Activated CD4-positive, alpha-beta T cell treated with anti-CD3 and anti-CD28 coated beads, Interleukin-2, Interleukin-4, amounts not matched to agents 100 ng/mL and 50 ng/mL, durations not matched to agents 16 hours and 8 hours (primary cell): ENCODE measurements at places on chromosomes 2 and 18.

DNA sequence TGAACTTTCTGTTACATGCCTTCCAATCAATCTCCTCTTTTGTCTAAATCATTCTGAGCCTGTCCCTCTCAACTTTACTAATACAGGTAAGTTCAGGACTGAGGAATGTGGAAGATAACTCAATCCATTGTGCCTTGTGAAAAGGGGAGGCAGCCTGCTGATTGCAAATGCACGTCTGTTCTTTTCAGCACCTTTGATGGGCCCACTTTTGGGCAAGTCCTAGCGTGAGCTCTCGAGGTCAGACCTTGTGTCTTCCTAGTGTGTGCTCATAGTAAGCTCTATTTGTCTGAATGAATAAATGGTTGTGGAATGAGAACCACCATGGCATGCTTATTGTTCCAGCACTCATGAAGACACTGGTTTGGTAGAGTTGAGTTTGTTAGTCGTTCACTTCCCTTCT, 50.4 kb upstream of the REL start:
- DNase-seq: no peak

- no peak for DNase-seq
These were observed 3.0 kb upstream of the RPL37A start for GRCh38 chr2:216495656-216496055.

GRCh38 chr2:20766798-20767644, 55.9 kb downstream of the LDAH start:
- no peak for DNase-seq

DNA sequence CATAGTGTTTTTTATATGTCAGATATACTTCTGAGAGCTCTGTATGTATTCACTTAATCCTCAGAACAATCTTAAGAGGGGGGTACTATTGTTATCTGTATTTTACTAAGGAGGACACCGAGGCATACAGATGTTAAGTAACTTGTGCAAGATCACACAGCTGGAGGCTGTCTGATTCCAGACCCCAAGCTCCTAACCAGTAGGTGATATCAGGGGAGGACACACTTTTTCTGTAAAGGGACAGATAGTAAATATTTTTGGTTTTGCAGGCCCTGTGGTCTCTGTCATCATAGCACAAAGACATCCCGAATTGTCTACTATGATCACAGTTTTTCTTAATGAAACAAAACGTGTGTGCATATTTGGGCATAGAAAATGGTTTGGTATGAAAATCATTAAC, 143.7 kb downstream of the LAMA3 start:
- no peak for DNase-seq

DNA sequence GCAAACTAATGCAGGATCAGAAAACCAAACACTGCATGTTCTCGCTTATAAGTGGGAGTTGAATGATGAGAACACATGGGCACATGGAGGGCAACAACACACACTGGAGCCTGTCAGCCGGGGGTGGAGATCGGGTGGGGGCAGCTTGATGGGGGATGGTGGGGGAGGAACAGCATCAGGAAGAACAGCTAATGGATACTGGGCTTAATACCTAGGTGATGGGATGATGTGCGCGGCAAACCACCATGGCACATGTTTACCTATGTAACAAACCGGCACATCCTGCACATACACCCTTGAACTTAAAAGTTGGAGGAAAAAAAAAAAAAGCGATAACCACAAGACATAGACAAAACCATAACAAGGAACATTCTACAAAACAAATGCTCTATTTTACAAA, 10.4 kb downstream of the CHMP3 start:
- no peak for DNase-seq

DNA sequence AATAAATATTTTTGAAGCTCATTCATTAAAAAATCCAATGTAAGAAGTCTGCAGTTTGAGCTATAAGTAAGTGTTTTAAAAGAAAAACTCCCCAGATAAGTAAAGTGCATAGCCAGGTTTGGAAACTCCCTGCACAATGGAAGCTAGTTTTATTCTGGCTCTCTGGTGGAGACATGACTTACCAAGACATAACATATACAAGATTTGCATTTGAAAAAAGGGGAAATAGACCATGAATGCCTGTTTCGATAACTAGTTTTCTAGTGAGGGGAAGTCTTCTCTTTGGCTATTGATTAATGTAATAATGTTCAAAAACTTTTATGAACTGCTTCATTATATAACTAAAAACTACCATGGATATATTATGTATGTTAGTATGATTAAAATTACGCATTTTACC, 435.2 kb downstream of the ARHGAP15 start:
- no peak for DNase-seq

GRCh38 chr2:48728840-48729239, 26.7 kb downstream of the LHCGR start:
- no peak for DNase-seq

GRCh38 chr2:113112441-113112840, 15.0 kb upstream of the IL1RN start:
- no peak for DNase-seq

GRCh38 chr2:10432311-10433181, 15.6 kb downstream of the ODC1 start:
- DNase-seq: no peak
